ENCODE measurements at places on chromosomes 5 and 9.

- DNase-seq = no peak
Observed at GRCh38 chr5:91484662-91485061, 101.5 kb upstream of the ARRDC3 start.

DNA sequence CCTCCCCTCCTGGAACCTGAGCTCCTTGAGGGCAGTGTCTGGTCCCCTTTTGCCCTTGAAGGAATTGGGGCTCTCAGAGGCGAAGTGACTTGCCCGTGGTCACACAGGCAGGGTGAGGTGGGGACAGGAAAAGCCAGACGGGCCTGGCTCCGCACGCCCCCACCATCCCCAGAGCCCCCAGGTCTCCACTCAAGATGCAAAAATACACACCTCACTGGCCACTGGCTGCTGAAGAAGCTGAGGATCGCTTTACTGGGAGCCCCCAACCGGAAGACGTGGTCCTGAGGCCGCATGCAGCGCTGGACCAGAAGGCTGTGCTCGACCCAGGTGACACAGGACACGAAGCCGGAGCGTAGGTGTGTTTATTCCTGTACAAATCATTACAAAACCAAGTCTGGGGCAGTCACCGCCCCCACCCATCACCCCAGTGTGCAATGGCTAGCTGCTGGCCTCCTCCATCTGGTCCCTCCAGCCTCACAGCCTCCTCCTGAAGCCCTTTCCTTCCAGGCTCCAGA lies 7.6 kb upstream of the AK1 start:
- DNase-seq = no peak

DNA sequence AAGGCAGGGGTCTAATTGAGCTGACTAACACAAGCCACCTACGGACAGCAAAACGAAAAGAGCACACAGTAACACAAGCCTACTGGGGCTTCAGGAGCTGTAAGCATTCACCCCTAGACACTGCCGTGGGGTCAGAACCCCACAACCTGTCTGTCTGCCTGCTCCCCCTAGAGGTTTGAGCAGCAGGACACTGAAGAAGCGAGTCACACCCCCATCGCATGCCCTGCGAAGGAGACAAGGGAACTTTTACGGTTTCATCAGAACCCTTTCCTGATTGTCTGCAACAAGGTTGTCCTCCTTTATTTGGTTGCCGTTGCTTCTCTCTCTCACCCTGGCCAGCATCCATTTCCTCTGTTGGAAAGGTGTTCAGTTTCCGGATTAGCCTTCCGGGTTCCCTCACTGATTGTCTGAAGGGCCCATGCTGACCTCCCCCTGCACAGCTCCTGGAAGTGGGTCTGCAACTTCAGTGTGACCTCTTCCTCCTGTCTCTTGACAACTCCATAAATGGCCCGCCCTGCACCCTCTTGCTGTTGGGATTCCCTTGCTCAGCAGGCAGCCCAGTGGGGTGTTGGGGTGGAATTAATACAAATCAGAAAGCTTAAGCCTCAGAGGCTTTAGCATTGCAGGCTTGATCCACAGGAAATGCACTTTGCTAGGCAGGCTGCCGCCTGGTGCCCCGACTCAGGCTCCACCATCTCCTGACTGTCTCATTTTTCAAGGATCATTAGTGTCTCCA lies 258.9 kb upstream of the TLE4 start:
- DNase-seq = no peak

DNA sequence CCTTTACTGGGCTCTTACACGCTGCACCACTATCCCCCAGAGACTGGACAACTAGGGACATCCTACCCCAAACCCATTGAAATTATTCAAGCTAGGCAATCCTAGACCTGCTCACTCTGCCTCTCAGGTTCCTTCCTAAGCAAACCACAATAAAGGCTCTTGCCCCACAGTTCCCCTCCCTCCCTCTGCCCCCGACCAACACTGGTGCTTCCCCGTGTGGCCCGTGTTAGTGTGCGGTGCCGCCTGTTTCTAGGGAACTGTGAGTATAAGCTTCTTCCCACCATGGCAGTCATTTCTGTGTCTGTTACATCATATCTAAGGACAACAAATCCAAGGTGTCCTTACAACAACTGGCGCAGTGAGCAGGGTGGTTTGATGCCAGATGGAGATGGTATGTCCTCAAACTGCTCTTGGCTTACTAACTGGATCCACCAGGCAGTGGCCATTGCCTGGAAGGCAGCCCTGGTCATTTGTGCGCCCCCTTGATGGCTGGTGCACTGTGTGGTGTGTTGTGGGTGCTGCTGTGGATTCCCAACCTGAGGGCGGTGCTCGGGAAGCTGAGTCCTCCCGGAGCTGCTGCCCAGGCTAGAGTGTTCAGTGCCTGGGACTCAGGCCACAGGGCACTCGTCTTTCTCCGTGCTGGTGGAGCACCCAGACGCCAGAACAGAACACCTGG lies 8.4 kb upstream of the MXD3 start:
- DNase-seq = no peak

DNA sequence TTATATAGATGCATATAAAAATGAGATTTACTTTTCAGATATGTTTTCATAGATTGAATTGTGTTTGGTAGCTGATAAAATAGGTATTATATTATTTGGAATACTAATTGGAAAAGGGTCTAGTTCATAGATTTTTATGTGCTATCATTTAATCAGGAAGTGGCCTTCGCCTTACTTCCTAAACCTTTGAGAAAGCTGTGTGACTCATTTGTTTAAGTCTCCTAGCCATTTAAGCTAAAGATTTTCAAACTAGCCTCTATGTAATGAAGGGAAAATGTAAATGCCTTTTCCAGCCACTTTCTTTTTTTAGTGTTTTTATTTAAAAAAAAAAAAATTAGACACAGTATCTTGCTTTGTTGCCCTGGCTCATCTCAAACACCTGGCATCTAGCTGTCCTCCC lies 97.5 kb downstream of the DMXL1 start:
- DNase-seq = no peak

All from RPMI8226 (cell line).